ENCODE measurements at places on chromosomes 1 and 21.
A peak's percentile ranks its signal among the peaks of the same experiment; 100 is the strongest.

DNA sequence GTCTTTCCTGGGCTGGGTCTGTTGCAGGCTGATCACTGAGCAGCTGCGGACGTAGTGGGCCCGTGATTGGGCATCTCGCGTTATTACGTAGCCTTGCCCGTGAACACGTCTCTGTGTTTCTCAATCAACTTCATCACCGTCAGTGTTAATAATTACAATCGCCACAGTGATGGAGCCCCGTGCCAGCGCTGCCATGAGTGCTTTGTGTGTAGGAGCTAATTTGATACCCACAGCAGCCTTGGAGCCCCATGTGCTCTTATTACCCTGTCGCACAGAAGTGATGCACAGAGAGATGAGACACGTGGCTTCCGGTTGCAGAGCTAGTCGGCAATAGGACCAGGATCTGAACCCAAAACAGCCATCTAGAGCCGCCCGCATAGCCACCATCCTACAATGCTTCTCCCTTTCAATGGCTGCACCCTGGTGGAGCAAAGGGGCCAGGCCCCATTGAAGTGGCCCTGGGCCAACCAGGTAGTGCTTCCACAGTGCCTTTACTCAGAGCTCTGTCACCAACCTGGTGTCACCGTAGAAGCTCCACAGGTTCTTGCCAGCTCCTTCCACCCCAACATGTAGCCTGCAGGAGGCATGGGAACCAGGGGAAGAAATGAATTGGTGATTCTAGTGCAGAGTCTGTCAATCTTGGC, 398.5 kb upstream of the VAMP3 start:
- no peak for DNase-seq

- DNase-seq, result peak; percentile 86
These were observed 40.7 kb downstream of the CASQ2 start for GRCh38 chr1:115727706-115728249.

GRCh38 chr1:81876901-81877733, 76.4 kb downstream of the ADGRL2 start:
- DNase-seq, result peak; percentile 67

DNA sequence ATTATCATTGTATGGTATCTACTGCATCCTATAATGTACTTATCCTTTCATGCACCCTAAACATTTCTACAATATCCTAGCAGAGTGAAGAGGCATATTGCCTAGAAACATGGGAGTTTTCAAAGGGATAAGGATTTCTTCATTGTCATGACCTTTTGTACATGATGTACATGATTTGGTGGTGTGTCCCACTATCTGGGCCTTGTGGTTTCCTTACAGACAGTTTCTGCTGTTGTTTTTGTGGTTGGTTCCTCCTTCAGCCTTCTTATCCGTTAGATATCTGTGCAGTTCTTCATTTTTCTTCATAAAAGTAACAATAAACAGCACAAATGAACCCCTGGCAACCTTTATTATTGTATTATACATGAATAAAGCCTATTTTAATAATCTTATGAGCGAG, 70.4 kb upstream of the BACH1 start:
- no peak for DNase-seq

DNA sequence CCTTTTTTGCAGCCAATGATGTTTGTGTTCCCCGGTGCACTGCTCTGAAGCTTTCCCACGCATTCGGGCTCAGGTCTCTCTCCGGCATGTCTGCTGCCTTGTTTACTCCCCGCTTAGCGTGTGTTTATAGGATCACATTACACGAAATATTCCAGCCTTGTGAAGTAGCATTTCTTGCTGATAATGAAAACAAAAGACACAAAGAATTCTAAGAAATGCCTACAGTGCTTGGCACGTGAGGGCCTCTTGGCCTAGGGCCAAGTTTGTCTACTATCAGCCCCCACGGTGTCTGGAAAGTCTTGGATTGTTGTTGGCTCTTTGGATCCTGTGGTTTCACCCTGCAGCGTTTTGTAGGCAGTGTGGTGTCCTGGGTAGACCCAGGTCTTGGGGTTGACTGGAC, 11.2 kb upstream of the GSTM4 start:
- DNase-seq, result no peak

DNA sequence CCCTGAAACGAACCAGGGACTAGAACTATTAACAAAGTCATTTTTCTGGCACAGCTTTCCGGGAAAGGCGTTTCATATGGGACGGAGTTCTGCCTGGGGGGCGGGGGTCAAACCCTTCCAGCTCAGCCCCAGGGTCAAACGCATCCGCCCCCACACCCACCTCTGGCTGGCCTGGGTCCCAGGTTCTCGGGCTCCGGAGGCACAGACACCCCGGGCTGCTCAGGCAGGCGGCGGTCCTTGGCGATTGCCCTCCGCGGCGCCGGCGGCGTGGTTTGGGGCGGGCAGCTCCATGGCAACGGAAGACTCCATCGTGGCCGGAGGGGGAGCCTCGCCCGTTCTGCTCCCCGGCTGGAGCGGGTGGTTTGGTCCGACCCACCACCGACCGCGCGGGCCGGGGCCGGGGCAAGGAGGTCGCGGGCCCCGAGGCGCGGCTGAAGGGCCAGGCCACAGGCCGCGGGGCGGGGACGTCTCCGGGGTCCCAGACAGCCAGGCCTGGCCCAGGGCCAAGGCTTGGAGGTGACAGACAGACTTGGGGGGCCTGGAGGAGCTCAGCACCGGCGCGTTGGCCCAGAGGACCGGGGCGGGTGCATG, at the start of gene CFAP74:
TSS of gene CFAP74 (minus strand) at position 246 of the 591 bp plus-strand sequence. CDS start 12,830 bp downstream, outside the sequence.
- DNase-seq, result peak; percentile 42

DNA sequence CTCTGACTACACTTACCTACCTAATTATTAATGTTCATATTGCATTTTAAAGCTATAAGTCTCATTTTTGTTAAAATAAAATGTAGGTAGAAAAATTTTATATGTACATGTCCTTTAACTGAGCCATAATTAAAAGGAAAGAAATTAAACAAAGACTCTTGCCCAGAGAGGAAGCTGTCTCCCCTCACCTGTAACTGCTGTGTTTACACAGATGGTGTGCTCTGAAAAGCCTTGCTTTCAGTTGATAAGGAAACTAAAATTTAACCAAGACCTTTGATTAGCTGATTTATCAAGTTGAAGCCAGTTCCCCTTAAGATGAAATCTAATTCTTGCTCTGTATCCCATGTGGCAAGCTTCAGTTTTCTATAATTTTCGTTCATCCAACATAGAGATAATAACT, 213.5 kb downstream of the LYPLAL1 start:
- DNase-seq, result no peak

- DNase-seq, result no peak
These were observed 10.8 kb upstream of the MYOG start for GRCh38 chr1:203096566-203096965.

DNA sequence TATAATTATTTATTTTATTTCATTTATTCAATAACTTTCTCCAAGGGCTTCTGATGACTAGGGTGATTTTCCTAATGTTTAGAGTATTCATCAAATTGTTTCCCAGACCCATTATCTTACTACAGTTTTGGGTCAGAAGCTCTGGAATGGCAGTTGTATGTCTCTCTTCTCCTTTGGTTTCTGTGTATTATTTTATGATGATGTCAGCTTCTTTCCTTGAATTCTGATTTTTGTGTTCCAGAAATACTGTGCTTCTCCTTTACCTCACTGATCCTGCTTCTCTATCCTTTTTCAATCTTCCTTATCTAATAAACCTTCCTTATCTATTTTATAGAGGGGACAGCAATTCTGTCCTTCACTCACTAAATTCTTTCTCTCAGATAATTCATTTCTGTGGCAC, 48.8 kb downstream of the LRRC8B start:
- DNase-seq, result no peak

DNA sequence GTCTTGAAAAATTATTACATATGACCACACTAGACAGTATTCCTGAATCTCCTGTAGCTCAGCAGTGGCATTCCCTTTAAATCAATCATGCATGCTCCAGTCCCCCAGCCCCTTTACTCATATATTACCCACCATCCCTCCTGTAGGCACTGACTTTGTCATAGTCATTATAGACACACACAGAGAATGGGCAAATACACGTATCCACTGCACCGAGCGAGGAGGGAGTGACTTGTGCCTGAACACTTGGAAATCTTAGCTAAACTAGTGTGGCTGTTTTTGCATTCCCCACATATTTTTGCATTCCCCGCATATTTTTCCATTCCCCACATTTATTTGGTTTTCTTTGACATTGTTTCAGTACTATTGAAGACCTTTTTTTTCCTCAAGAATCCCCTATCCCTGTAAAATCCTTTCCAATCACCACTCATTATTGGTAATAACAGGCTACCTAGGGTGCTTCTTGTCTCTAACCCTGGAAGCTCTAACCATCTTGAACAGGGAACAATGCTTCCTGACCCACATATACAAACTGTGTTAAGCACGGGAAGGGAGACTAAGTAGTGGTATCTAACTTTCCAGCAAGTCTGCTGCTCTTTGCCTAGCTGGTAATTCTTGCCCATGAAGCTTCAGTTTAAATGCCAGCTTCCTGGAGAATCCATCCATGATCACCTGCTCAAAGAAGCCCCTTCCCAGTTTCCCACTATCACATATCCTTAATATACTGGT, 534.4 kb upstream of the CAMK1G start:
- DNase-seq, result peak; percentile 79

Measured in fibroblast of skin of right biceps (primary cell).